ENCODE measurements at places on chromosomes 7 and 10.

GRCh38 chr10:114412907-114413797 is 8.8 kb upstream of the AFAP1L2 start:
- DNase-seq, result no peak

GRCh38 chr7:96287132-96287531 is 34.8 kb downstream of the SLC25A13 start:
- DNase-seq, result no peak

- DNase-seq, result no peak
Measured at GRCh38 chr7:20438248-20438647, 107.5 kb downstream of the ITGB8 start.

GRCh38 chr7:2110610-2111396 is 121.9 kb downstream of the MAD1L1 start:
- no peak for DNase-seq

DNA sequence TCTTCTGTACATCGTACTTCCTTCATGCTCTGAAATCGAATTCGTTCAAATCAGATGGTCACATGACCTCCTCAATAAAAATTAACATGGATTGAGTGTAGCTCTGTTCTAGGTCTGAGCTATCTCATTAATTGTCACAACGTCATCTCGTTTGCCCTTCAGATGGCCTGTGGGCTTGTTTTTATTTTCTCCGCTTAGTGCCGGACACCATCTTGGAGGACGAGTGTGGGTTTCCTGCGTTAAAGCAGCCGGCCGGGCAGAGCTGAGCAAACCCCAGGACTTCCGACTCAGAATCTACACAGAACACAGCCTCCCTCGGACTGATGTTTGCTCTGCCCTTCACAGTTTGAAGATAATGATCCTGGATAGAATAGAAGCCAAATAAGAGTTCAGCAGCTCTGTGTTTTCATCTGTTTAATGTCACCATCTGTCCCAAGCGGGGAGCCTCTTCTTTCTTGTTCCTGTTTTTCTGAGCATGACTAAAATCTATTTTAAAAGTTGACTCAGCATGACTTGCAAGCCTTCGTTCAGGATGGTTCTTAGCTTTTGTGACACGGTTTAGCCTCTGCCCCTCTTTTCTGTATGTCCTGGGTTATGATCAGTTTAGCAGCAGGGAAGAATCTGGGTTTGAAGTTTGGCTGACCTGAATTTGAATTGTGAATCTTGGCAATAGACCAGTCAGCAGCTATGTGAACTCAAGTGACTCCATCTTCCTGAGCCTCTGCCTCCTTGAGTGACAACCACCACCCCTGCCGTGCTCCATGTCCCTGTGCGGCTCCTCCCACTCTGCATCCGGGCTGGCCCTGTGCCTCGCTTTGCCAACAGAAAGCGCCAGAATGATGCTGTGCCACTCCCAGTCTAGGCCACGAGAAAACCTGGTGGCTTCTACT is 30.6 kb upstream of the GALNTL5 start:
- DNase-seq, result no peak

DNA sequence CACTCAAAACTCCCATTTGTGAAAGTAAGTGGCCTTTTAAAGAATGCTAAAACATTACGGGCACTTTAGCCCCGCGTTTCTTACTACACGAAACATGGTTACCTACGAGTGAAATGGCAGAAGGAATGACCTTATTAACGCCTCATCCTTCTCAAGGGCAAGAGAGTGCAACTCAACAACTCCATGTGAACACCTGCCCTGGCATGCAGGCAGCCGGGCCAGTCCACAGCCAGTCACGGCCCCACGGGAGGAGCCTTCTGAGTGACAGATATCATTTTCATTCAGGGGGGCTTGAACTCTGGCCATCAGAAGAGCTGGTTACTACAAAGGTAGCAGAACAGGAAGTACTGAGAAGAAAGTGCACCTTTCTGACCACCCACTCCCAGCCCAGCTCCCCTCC is 236.1 kb downstream of the PTPRN2 start:
- no peak for DNase-seq

DNA sequence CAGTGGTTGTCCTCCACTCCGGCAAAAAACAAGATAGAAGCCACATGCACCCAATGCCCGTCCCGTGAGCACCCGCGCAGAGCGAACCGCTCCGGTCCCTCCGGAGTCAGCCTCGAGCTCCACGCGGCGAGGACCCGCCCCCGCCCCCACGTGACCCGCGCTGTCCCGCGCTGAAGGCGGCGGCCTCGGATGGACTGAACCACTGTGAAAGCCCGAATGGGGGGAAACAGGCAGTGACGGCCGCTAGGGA is 766 bp upstream of the EIF3B start:
- peak; percentile 90 for DNase-seq

DNA sequence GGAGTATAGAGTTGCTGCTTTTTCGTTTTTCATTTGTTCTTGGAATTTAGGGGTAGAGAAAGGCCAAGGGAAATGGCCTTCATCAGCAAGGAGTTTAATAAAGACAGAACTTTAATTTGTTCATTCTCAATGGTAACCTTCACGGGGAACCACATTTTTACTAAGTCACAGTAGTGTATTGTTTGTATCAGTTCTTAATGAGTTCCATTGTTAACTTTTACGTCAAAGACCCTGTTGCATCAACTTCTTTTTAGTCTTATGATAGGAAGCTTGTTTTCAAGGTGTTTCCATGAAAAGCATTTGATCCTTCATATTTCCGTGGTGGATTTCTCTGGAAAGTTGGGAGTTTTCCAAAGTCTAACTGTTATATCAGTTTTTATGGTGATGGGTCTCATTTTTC is 169.9 kb downstream of the CREB5 start:
- no peak for DNase-seq

DNA sequence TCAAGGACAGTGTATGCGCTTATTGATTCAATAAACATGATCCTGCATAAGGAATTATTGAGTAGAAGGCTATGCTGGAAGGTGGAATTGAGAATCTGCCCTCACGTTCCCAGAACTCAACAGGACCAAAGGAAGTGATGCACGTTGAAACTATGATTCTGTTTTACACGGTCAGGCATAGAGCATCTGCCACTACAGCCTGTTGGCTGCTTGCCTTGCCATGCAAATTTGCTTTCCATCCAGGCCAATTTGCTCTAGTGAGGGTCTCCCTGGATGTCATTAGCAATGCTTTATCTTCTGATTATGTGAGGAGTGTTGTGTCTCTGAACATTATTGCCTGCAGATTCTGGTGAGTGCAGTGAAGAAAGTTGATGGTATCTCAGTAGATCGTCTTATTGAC is 132.9 kb downstream of the ADRA2A start:
- DNase-seq, result no peak

- no peak for DNase-seq
Measured at GRCh38 chr7:91323626-91324158, 59.5 kb downstream of the FZD1 start.

GRCh38 chr10:33215154-33215553 is 119.3 kb downstream of the NRP1 start:
- no peak for DNase-seq

- DNase-seq, result no peak
Measured at GRCh38 chr7:114021135-114021534, 102.3 kb upstream of the PPP1R3A start.

DNA sequence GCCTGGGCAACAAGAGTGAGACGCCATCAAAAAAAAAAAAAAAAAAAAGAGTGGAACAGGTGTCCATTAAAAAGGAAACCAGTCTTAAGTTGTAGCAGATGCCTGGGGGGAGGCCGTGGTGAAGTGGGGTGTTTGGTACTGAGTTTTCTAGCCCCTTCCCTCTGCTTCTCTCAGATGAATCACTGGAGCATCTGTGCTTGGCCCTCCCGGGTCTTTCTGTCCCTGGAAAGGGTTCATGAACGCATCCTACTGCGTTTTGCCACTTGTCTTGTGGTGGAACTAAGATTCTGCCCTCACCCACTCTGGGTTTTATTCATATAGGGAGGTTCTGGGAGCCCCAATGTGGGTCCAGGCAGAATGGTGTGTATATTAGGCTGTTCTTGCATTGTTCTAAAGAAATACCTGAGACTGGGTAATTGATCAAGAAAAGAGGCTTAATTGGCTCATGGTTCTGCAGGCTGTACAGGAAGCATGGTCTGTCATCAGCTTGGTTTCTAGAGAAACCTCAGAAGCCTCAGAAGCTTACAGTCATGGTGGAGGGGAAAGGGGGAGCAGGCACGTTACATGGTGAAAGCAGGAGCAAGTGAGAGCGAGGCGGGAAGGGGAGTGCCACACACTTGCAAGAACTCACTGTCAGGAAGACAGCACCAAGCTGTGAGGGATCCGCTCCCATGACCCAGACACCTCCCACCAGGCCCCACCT is 63.5 kb downstream of the CAMK1D start:
- DNase-seq, result no peak

DNA sequence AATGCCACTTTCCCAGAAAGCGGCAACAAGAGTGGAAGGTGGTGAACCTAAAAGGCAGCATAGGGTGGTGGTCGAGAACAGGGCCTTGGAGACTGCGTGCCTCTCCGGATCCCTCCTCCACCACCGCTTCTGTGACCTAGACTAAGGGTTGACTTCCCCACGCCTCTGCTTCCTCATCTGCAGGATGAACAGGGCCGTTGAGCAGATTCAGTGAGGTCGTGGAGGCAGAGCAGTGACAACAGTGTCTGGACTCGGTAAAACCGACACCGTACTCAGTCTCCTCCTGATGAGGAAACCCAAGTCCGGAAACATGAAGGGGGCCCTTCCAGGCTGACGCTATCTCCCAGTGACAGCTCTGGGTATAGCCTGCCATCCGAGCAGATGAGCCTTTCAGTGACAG is 162.6 kb downstream of the CELF2 start:
- peak; percentile 60 for DNase-seq

DNA sequence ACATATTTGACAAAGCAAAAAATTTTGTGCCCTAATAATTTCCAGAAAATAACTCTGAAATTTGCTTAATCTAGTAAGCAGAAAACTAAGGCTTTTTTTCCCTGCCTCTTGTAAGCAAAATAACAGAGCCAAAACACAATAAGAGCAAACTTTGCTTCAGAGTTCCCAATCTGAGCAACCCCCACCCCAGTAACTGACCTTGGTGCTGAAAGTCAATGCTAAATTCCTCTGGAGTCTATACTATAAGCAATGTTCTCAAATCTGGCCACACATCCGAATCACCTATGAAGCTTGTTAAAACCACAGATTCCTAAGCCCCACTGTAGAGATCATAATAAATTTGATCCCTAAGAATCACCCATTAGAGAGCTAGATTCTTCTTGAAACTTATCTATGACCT is 150.5 kb downstream of the ELAPOR2 start:
- DNase-seq, result no peak

- no peak for DNase-seq
Measured at GRCh38 chr7:119374436-119374835, 898.5 kb upstream of the KCND2 start.

DNA sequence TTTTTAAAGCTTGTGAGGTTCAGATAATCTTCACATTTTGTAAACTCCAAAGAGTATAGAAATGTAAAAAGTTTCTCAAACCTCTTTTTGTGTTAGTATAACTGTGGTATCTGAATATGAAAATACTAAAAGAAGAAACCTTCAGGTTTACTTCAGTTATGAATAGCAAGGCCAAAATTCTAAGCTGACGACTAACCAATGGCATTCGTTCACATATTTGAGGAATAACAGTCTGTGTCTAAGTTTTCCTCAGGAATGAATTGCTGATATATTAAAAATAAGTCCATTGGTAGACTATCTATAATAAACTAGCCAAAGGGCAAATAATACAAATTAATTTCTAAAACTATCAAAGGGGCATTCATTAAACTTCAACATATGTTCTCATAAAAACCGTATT is 206.0 kb downstream of the CXCL12 start:
- no peak for DNase-seq

DNA sequence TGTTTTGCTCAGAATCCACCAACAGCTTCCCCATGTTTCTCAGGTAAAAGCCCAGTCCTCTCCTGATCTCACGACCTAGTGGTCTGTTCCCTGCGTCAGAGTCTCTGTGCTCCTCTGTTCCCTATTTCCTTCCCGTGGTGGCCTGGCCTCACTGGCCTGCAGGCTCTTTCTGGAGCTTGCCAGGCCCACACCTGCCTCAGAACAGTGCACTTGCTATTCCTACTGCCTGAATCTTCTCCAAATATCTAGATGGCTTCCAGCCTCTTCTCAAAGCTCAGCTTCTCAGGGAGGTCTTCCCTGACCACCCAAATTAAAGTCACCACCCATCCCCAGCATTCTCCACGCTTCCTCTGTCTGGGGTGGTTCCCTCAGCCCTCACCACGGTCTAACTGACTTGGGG is 165.3 kb downstream of the USP6NL start:
- DNase-seq, result no peak

GRCh38 chr7:106381252-106381651 is 96.5 kb upstream of the NAMPT start:
- DNase-seq, result no peak

- no peak for DNase-seq
Measured at GRCh38 chr7:5213286-5213645, 23.2 kb downstream of the WIPI2 start.

GRCh38 chr7:81743665-81744064 is 26.2 kb downstream of the HGF start:
- no peak for DNase-seq

- no peak for DNase-seq
Measured at GRCh38 chr10:31413325-31413724, 94.3 kb downstream of the ZEB1 start.

DNA sequence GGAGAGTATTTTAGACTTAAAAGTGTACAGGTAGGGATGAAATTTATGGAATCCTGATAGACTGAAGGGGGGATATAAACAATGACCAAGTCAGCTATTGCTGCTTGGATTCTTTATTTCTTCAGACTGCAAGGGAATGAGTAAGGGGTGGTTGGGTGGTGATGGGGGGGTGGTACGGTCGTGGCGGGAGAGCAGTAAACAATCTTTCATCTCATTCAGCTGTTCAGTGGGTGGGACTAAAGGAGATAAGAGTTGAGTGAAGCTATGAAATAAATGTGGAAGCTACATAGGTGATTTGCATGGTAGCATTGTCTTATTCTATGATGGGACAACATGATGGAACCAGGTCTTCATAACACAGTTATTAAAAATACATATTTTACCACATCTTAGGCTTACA is 1.8 kb downstream of the SEPTIN7 start:
- peak; percentile 7 for DNase-seq

GRCh38 chr7:101134399-101134980 is 7.6 kb downstream of the SERPINE1 start:
- DNase-seq, result no peak

DNA sequence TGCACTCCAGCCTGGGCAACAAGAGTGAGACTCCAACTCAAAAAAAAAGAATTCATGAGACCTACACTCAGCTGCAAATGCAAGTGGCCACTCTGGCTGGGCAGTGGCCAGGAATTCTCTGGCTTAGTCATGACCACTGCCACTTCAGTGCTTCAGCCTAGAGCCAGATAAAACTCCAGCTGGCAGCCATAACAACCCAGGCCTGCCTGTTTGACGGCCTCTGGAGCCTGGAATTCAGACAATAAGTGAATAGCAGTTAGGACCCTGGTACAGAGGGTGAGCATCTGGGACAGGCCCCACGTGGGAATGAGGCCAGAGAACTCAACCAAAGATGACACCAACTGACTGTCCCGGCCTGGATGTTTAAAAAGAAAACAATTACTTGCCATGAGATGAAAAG is 18.9 kb downstream of the RCC1L start:
- DNase-seq, result no peak

Measured in activated T-cell treated with anti-CD3 and anti-CD28 coated beads, Interleukin-2, amount 50 U/mL, for 4 hours (primary cell).